ENCODE measurements at places on chromosomes 7 and 10.

GRCh38 chr10:50398823-50399222 lies 147.5 kb upstream of the ASAH2 start:
- no peak for DNase-seq

- no peak for DNase-seq
These were observed 52.6 kb downstream of the CAV1 start for GRCh38 chr7:116577320-116577871.

DNA sequence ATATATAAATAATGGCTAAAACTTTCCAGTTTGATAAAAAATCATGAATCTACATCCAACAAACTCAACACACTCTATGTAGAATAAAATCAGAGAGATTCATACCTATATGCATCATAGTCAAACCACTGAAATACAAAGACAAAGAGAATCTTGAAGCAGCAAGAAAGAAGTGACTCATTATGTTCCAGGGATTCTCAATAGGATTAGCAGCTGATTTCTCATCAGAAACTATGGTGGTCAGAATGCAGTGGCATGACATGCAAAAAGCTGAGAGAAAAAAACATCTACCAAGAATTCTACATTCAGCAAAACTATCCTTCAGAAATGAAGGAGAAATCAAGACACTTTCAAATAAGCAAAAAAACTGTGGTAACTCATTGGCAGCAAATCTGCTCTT lies 187.4 kb downstream of the RNLS start:
- DNase-seq, result peak; percentile 34

DNA sequence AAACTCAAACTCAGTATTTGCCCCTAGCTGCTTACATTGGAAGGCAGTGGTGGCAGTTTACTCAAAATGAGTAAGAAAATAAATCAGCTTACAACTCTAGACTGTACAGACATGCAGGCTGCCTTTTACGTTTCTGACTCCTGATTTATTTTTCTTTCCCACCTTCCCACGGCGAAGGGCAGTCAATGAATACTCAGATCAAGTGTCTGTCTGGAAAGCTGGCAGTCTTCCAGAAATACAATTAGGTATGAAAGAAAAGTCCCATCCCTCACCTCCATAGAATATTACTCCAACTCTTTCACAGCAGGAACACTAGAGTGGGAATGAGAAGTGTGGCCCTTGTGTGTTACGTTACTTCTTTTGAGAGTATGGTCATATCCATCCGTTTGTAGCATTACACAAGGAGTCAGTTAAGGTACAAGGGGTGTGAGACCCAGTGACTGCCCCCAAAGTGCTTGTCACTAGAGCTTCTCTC lies 1.3 kb upstream of the PAPSS2 start:
- no peak for DNase-seq

- no peak for DNase-seq
These were observed 18.1 kb downstream of the RAB11FIP2 start for GRCh38 chr10:118028619-118029018.

DNA sequence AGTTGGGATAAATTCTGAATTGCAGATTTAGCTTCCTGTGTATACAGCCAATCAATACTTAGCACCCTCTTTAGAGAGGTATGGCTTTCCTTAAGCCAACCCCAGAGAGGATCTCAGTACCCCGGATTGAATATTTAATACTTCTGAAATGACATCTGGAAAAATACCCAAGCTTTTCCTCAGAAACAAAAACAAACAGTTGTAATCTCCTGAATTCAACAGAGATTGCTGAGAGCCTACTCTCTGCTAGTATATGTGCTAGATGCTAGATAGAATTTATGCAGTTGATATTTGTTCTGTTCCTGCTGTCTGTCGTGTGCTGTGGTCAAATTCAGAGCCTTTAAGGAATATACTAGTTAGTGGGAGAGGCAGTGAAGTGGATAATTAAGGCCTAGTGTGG lies 21.1 kb downstream of the STARD3NL start:
- no peak for DNase-seq

- DNase-seq, result no peak
These were observed 77.6 kb downstream of the VTI1A start for GRCh38 chr10:112524641-112525040.

DNA sequence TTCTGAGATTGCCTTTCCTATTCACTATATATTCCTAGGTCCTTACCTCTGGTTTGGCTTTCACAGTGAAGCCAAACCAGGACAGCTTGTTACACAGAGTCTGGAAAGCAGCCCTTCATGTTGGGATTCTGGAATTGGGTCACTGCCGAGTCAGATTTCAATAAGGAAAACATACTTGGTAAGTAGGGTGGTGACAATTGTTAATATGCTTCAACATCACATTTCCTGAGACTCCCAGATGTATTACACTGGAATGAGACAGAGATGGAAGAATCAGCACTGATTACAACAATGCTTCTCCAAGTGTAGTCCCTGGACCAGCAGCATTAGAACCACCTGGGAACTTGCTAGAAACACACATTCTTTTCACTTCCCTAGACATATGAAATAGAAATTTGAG lies 268.9 kb upstream of the SEMA3C start:
- DNase-seq, result no peak

DNA sequence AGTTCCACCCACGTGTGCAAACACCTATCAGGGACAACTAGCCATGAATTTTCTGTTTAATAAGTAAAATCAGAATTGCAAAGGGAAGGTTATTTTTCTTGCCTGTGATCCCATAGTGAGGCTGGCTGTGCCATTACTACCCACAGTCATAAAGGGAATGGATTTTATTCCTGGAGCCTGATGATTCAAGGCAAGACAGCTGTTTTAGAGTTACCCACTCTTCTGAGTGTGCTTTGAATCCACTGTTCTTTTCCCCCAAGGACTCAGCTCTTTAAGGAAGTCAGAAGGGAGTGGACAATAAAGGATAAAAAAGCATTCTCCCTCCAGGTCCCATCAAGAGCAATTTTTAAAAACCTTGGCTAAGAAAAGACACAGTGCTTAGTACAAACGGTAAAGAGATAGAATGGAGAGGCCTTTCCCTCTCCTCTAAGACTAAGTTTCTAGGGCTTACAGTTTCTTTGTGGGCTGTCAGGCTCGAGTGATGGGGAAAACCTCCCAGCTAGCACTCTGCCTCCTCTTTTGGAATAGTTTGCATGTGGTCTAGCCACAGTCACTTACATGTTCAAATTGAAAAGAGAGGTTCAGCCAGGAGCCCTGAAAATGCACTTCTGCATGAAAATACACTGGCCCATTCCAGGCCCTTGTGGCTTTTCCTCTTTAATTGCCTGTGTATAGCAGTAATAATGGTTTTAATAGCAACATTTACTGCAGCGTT lies 5.1 kb upstream of the LRRC4 start:
- no peak for DNase-seq

DNA sequence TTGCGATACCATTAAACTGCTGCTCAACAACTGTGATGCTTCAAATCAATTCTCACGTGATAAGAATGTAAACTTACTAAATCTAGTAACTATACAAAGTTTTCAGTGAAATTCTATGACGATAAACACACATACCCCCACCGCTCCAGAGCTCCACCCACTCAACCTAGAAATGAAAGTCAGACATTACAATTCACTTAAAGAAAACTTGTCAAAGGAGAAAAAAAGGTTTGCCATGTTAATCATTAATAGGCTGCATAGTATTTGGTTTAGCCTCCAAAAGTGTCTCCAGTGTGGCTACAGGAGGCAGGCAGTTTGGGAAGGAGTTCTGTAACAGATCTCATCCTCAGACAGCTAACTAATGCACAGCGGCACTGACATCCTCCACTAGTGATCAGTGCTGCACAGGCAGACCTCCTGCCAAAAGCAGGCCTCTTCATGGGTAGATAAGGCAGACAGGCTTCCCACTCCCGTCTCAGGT lies 3.1 kb downstream of the HERPUD2 start:
- no peak for DNase-seq
